Activated effector memory CD4-positive, alpha-beta T cell treated with Interleukin-2 at 50 U/mL for 16 hours (primary cell): ENCODE measurements at places on chromosomes 4 and X.

DNA sequence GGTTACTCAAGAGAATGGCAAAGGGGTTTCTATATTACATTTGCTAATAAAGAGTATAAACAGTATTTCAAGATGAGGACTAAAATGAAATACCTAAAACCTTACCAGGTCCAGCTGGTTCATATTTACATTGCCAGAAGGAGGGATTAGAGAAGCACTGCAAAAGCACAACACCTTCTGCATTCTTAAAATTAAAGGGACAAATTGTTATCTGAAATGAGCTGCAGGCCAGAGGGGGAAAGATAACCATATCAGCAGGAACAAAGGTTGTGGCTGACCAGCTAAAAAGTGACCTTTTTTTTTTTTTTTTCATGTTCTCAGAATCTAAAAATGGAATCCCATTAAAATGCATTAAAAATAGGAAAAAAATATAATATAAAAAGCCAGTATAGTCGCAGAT is 39.7 kb downstream of the AFF2 start:
- no peak for DNase-seq

DNA sequence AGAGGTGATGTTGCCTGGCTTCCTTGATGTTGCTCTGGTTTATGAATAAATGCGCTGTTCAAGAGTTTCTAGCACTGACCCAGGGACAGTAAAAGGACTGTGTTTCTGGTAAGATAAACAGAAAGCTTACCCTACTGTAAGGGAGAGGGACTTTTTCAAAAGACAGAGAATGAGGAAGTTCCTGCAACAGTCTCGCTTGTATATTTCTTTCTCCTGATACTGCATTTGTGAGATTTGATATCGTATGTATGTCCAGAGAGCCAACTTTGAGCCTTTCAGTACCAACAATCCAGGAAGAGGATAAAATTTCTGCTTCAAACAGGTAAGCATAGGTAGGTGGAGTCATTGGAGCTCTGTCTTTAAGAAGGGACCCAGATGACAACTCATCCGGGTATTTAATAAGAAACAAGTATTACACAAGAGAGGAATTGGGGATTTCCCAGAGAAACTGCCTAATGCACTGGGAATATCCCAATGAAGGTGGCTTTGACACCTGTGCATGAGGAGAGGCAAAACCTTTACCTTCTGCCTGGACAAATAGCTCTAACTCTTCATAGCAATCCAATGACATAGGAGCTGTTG is 773 bp downstream of the DAPP1 start:
- DNase-seq, result no peak

- DNase-seq, result no peak
Measured at GRCh38 chr4:80767944-80768343, 262.6 kb upstream of the BMP3 start.

DNA sequence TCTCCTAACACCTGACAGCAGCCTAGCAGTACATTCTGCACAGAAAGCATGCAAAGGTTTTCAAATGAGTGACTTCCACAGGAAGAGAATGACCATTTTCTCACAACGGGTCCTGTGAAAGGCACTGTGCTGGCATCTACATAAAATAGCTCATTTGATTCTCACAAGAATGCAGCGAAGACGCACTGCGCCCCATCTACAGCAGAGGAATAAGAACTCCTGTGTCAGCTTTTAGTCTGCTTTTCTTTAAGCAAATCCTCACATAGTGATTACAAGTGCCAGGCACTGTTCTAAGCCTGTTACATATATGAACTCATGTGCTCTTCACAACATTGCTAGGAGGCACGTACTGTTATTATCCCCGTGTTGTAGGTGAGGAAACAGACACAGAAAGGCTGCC is 62.5 kb downstream of the AFAP1 start:
- DNase-seq, result no peak

GRCh38 chrX:118825227-118825626 is 1.6 kb downstream of the ZCCHC12 start:
- no peak for DNase-seq

GRCh38 chrX:48465336-48465933 is 4.6 kb downstream of the SLC38A5 start:
- DNase-seq, result no peak

DNA sequence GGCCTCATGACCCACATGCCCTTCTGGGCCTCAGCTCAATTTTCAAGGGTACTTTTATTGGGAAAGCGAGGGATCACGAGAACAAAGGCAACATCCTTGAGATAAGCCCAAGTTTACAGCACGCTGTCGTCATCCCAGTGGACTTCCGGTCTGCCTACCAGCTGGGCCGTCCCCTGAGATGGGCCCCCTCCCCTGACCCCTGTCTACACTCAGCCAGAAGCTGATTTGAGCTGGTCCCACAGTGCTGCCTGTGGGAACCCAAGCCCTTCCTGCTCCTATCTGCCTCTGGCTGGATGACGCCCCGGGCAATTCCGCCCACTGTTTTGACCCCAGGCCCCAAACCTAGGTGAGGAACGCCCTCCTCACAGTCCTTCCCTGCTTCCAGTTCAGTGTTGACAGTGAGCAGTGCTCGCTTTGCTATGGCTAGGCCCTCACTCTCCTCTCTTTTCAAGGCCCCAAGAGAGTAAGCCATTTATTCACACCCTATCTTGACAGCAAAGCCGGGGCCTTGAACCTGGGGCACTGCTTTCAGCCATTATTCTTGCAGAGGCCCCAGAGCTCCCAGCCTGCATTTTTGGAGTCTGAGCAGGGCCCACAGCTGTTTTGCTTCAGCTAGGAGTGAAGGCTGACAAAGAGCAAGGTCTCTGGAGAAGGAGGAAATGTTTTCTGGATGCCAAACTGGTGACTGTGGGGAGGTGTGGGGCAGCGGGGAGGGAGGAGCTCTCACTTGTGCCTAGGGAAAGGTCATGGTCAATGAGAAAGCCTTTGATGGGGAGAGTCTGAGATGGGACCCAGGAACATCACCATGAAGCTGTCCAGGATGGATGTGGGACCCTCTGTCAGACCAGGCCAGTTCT is 164.6 kb upstream of the BCOR start:
- no peak for DNase-seq

GRCh38 chr4:142567620-142568451 is 278.3 kb downstream of the INPP4B start:
- no peak for DNase-seq
